Heart left ventricle (tissue), 16 donors: ENCODE measurements at places on chromosomes 2 and 18. TPM values are rescaled to one million over a fixed set of nuclear protein-coding genes. Genes with fewer than 3 reads are reported as not detected.

DNA sequence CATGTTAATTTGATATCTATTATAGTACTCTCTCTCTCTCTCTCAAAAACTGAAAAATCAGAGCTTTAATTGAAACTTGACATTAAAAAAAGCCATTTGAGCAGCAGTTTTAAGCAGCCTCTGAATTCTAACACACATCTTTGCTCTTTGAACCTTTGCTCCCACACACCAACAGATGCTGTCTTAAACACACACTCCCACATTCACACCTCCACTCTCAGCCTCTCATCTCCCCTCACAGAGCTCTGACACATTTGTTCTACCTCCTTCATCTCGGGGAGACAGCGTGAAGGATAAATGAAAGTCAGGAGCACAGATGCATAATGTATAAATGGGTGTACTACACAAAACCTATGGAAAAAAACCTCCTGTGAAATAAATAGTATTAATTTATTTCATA lies 95.2 kb downstream of the NAB1 start:
- no peak for DNase-seq

DNA sequence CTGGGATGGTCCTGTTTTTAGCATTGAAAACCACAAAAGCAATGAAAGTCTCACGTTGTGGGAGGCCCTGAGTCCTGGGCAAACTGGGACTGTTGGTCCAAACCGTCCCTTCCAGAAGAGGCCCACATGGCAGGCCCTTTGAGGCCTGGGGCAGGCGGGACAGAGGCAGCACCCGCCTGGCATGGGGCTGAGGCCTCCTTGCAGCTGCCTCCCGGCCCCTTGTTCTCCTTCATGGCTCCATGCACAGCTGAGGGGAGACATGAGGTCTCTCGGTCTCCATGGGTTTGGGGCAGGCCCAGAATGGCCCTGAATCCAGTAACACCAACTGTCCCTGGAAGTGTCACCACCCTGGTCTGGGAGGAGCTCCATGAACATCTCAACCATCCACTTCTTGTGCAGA lies 61.9 kb downstream of the RRM2 start:
- DNase-seq = no peak

DNA sequence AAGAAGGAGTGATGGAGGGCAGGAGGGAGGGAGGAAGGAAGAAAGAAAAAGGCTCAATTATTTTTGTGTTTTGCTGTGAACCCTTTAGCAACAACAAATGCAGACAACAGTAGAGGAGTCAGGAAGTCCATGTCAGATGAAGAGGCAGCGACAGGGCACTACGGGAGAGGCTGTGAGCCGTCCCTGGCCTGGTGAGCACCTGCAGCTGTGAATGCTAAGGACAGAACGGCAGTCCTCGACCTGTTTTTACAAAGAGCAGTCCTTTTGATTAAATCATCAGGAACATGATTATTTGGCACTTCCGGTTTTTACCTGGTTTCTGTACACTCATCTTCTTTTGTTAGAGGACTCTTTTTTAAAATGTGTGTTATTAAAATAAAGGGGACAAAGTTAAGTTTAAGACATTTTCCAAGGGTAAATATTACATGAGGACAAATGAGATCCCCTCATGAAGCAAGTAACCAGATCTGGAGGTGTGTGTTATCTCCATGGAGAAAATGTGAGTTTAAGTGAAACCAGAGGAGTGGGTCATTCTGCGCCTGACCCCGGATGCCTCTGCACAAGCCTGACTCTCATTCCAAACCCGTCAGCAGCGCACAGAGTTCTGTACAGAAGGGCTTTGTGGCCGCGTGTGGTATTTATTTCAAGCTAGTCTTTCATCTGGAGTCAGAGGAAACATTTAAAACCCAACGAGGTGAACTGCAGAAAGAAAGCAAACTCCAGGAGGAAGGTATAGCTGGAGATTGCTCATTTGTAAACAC lies 492.5 kb downstream of the SOX11 start:
- DNase-seq = no peak

Gene C18orf54
- polyA plus RNA-seq = 0.94 TPM

Gene TLX2
- not detected for polyA plus RNA-seq

Gene CCDC150
- 0.42 TPM for polyA plus RNA-seq

- DNase-seq = no peak
These were observed 9.5 kb upstream of the TEX261 start for GRCh38 chr2:71003966-71004755.

Gene SAG
- polyA plus RNA-seq = not detected

Gene FLACC1
- polyA plus RNA-seq = 1.1 TPM

Gene SLC4A3
- 250 TPM for polyA plus RNA-seq

DNA sequence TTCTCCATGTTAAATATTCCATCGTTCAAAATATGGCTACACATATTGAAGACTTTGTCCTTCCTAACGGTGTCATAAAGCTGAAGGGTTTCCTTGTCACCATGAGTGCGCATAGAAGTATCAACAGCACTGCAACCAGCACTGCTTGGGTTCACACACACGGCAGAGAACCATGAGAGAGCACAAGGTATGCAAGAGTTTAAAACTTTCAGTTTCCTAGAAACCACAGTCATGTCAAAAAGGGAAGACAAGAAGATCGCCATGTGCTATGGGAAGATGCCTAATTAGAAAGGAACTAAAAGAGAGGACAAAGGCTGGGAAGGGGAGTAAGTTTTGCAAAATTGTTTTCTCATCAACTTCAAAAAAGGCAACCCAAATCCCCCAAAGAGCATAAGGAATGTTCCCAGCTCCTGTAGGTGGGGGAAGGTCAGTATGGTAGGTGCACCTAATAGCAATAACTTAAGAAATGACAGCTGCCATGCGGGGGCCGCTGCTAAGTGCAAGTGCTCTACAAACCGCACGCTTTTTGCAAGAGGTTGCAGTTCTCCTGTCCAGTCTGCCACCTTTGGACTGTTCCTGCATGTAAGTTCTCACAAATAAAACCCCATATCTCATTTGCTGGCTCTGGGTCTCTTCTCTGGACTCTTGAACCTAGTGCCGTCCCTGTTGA lies 136.8 kb downstream of the TMEM163 start:
- DNase-seq = no peak

DNA sequence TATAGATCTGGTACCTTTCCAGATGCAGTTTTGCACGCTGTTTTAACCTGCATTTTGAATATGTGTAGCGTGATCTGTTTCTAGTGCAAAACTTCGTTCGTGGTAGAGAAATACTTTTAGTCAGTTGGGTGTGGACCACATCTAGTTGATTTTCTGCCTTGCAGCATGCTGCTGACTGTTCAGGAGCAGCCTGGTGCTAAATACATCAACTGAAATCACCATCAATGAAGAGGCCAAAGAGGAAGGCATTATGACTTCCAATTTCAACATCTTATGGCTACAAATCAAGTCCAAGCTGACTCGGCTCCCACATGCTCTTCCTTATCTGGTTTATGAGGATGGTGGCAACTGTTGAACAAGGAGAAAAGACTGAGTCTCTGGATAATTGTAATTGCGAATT lies 298.5 kb downstream of the ZNF521 start:
- DNase-seq = no peak

Gene SLC23A3
- 0.84 TPM for polyA plus RNA-seq

DNA sequence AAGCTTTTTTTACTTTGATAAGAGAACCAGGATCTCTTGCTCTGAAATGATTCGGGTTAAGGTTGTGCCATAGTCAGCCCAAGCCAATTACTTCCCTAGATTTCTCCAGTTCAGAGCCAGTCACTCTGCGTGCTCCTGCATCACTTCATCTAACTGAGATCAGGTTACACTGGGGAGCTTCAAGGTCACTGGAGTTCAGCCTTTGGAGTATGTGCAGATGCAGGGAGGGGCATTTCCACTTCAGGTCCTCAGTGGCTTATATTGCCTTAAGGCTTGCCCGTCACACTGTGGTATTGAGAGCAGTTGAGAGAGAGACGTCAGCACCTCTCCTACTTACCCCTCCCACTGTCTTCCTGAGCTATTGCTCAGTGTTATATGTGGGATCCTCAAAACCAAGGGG lies 317.8 kb downstream of the EPHA4 start:
- DNase-seq = no peak

- DNase-seq = no peak
These were observed 127.2 kb upstream of the SP5 start for GRCh38 chr2:170587922-170588321.
